Endodermal cell (in vitro differentiated cells): ENCODE measurements at places on chromosomes 7 and 10.

- DNase-seq = peak; percentile 92
Observed at GRCh38 chr10:100370714-100371481, 23.9 kb downstream of the SCD start.

DNA sequence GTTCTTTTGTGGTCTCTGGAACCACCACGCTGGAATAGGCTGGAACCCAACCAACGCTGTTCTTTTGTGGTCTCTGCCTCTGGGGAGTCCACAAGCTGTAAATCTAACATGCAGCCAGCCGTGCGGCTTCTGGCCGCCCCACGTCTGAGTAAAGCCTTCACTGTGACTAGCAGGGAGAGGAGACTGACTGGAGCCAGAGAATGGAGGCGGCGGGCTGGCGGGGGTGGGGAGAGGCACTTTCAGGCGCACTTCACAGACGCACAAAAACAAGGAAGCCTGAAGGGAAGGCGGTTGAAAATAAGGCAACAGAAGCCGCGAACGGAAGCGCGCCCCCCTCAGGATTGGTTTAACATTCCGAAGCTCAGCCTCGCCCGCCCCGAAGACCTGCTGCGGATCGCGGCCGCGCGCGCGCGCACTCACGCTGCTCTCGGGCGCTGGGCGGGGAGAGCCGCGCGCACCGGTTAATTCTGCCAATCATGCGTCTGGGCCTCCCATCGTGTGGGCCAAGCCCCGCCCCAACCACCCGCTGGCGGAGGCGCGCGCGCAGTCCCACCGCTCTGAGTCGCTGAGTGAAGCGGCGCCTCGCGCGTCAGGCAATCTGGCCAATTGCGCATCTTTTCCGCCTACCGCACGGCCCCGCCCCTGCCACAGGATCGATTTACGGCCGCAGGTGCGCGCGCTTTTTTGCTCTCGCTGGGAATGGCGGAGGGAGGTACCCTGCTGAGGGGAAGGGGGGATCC, at the start of gene SFR1:
Gene SFR1, plus strand, starts transcription at position 687 of the 740 bp plus-strand sequence. Its CDS starts 13 bp downstream, at position 700.
- peak; percentile 100 for DNase-seq

DNA sequence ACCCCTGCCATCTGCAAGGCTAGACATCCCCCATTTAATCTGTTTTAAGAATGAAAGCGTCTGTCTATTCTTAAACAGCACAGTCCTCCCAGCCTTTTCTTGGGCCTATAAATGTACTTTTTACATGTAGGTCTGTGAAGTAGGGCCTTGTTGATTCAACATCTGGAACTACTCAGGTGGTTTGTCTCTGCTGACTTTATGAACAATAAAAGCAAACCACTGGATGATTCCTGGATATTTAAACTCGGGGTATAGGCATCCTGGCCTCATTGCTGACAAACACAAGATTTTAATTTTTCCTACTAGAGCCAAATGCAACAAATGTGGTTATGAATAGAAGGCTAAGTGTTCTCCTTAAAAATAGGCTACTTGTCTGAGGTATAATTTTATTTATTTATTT, 198.3 kb downstream of the WDR11 start:
- no peak for DNase-seq

DNA sequence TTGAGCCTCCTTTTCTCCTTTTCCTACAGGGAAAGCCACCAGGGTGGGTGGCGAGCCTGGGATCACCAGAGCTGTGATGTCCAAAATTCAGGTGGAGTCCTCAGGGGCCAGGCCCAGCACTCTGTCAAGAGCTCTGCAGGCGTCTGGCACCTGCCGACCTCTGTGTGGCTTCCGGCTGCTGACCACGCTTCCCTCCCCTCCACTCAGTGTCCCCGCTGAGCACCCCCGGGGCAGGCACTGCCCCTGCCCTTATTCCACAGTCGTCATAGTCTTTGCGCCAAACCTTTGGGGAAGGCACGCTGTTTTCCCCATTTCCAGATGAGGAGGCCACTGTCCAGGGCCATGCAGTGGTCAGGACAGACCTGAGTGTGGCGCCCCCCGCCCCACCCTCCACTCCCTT, 7.5 kb downstream of the MTG1 start:
- no peak for DNase-seq

DNA sequence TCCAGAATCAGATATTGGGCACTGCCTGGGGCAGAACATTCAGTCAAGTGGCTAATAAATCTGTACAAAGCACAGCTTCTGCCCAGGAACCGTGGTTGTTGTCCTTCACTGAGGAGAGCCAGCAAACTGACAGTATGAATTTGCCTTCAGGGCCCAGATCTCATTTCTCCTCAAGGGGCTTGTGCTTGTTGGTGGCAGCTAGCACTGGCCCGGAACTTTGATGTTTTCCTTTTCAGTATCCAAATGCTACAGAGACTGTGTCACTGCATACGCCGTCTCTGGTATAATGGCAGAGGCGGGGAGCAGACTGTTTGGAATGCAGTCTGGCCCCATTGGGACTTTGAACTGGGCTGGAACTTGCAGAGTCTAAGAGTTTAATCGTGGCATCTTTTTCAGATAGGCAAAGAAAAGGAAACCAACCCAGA, 30.4 kb upstream of the ADD3 start:
- DNase-seq = no peak

DNA sequence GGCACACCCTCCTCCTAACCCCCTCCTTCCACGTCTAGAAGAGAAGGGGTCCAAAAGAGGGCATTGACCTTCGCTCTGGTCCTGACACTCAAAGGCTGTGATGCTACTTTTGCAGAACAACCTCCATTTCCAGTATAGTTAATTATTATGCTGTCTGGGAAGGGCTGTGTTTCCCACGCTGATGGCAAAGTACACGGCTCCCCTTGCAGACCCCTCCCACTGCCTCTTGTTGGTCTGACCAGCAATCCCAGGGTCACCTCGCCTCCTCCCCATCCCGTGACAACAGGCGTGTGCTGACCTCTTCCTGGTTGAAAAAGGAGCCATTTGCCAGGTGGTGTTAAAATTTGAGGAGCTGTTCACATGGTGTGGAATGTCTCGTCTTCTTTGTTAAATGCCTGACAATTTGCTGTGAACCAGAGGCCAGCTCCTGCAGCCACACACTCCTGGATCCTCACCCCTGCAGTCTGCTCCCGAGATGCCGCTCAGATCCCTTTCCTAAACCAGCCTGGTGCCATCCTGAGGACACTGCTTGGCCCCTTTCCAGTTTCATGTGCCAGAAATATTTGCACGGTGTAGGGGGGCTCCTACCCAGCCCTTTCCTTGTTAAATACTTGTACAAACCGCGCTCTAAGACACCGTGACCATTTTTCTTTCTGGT, 321.7 kb downstream of the WDR37 start:
- DNase-seq = peak; percentile 71

DNA sequence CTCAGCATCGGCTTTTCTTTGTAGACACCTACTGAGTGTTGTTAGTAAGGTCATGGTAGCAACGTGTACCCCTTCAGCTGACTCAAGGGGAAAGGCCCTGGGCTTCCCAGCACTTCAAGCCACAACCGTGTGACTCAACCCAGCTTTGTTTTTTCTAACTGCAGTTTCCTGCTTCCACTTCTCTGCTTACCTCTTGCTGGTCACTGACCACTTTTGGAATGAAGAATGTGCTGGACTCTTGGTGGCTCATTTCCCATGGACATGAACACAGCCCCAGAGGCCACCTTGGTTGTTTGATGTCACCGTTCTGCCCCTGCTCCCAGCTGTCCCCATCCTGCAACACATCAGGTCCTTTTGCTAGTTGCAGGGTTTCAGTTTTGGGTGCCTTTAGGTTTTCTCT, 69.5 kb upstream of the ZNF438 start:
- DNase-seq = no peak

DNA sequence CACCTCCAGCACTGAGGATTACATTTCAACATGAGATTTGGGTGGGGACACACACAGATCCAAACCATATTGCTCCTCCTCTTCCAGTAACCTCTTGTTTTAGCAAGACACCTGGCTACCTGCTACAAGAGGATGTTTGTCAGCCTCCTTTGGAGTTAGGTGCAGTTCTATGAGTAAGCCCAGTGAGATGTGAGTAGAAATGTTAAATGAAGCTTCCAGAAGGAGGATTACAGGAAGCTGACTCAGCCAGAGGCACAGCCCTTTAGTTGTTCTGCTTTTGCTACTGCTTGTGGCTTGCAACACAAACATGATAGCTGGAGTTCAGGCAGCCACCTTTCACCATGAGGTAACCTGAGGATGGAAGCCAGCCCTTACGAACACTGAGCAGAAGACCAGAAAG, 382.7 kb upstream of the RNF32 start:
- no peak for DNase-seq

GRCh38 chr7:139702811-139703486, 74.8 kb downstream of the HIPK2 start:
- DNase-seq = peak; percentile 15

DNA sequence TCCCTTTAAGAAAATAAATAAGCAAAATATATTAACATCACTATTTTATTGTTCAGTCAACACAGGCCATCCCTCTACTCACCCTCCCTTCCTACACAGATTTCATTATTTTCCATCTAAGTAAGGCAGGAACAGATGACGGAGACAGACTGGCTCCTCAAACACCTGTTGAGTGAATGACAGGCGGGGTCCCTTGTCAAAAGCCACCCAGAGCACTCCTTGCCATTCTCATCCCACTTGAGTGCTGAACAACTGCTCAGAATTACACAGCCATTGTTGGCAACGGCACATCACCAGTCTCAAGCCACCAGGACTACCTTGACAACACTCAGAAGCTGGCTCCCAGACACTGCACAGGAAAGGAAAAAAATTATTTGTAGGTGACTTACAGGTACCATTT, 3.3 kb downstream of the GRB10 start:
- no peak for DNase-seq

- DNase-seq = peak; percentile 99
Observed at GRCh38 chr7:7968544-7969305, at the start of gene GLCCI1. TSS of gene GLCCI1 (plus strand) at chr7:7968796. CDS start at chr7:7969351, 555 bp downstream.

DNA sequence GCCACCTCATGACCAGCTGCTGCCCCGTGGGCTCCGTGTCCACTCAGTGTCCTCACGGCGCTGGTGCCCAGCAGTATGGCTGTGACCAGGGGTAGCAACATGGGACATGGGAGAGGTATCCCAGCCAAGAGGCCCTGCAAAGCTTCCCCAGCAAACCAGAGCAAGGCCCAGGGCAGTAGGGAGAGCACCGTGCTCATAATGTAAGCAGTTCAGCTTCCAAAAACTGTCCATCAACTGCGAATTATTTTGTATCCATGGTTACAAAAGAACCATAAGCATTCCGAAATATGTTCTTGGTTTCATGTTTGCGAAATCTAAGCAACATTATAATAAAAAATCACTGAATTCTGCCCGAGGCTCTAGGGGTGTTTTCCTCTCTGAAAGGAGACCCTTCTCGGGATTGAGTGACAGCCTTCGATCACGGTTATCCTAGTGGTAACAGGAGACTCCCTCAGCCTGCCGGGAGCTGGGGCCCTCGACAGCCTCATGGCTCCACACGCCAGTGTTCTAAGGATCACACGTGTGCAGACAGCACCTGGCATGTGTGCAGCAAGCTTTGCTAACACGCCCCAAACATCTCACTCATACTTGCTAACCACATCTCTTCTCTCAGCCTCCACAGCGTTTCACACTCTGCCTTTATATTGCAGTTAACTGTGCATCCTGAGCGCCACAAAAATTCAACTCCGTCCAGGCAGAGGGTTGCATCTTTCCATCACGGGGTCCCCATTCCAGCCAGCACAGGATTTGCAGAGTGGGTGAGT, 117.6 kb downstream of the DIP2C start:
- no peak for DNase-seq

DNA sequence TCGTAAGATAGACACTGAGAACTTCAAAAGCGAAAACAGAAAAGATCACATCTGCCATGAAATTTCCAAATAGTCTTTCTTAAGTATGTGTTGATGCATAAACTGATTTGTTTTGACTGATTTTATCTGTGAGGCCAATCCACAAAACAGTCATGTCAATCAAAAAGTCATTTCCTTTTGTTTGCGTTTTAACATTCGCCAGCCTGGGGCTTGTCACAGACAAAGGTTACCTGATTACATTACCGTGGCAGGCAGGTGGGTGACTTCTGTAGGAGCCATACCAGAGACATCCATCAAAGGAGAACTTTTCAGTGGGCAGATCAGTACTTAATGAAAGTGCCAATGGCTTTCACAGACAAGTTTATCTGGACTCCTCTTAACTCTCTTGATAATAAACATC, 45.5 kb upstream of the BET1 start:
- no peak for DNase-seq

GRCh38 chr10:44383749-44384600, 922 bp downstream of the CXCL12 start:
- peak; percentile 74 for DNase-seq

GRCh38 chr10:69716711-69717560, 84.8 kb upstream of the COL13A1 start:
- peak; percentile 92 for DNase-seq

DNA sequence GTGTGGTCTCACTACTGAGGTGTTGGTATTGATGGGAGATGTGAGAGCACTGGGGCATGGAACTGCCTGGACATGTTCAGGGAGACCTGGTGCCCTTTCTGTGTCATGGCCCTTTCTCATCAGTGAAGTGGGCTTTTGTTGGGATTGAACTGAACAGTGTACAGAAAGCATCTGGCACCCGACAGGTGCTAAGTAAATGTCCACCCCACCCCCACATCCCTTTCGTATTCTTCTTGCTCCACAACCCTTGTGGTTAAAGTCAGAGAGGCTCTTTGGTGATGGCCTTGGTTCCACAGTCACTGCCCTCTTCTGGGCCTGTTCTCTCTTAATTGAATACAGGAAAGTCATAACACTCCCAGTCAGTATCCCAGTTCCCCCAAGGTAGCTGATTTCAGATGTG, 5.4 kb downstream of the NOM1 start:
- peak; percentile 17 for DNase-seq

DNA sequence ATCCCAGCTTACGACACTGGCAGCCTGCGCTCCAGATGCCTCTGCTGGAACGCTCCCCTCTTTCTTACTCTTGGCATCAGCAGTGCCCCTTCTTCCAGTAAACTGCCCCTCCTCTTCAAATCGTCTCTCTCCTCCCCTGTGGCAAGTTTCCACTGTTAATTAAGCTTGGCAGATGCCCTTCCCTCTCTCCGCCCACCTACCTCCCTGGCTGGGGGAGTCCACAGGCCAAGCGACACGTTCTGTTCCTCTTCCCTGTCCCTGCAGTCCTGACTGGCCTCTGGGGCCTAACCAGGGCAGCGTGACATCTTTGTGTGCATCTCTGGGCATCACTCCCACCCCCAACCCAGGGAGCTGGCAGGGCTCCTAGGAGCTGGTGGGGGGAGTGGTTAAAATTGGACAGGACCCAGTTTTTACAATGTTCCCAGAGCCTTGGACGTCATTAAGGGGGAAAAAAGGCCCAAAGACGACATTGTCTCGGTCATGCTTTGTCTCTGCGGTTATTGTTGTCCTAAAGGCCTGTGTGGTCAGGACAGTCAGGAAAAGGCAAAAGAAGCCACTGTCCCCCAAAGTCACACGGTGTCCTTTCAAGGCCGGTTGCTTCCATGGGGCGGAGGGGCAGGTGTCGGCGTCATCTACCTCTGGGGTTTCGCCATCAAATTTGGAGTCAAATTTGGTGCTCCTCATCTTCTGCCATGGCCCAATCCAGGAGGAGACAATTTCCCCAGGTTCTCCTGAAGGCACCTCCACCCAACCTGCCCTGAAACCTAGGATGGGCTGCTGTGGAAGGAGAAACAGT, 54.2 kb downstream of the DLG5 start:
- no peak for DNase-seq

- peak; percentile 49 for DNase-seq
Observed at GRCh38 chr10:48604039-48604990, 558 bp downstream of the ARHGAP22 start.
